ENCODE measurements at places on chromosomes 7 and 10.

DNA sequence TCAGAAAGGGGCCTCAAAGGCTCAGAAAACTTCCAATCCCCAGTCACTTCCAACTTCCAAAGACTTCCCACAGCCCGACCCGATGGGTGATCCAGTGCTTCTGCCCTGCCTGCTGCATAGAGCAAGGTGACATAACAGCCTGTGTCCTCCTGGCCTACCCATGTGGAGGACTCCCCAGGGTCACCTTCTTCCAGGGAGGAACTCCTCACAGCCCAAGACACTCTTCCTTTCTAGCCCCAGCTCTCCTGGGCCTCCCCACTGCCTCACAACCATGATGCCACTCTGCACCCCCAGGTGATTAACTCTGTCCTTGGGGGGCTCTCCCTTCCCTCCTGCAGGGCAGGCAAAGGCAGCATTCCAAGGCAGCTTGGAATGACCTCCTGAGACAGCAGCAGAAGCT lies 158.4 kb upstream of the PDE1C start:
- DNase-seq = no peak

DNA sequence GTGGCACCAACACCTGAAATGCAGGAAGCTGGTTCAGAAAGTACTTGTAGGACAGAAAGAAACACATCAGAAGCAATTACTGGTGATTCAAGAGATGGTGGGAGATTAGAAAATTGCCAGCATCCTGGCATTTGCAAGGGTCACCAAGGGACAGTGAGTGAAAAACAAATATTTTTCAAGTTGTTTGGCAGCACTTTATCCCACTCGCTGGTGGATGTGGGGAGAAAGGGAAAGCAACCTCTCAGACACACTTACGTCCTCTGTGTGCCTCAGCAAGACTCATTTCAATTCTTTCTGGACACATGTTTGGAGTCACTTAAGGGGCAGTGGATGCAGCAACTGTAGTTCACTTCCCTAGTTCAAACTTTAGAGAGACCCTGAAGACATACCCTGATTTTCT lies 440.4 kb upstream of the GHITM start:
- no peak for DNase-seq

DNA sequence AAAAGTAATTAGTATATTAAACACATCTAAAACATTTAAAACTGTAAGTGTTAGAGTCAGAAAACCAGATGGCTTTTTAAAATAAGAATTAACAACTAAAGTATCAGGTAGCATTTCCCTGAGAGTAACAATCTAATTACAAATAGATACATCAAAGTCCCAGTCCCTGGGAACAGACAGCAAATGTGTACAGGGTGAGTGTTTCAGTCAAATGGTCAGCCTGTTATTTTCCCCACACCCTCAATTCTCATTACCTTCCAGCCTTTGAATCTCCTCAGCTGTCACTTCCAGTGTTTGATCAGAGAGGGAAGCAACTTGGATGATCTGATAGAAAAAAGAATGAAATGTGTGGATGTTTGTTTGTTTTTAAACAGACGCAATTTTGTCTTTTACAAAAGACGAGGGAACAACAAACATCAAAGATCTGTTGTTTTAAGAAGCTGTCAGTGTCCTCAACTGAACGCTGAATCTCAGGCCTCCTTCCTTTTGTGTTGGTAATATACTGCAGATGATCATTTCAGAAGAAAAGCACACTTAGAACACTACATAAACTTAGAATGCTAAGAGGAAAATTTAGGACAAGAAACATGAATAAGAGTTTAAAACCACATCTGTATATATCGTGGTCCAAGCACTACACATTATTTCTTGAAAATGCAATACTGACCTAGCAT lies 29.8 kb downstream of the CEP41 start:
- DNase-seq = no peak

- DNase-seq = no peak
Measured at GRCh38 chr7:128737867-128738385, 1.2 kb upstream of the CALU start.

GRCh38 chr10:17673471-17674061 lies 29.6 kb downstream of the STAM start:
- DNase-seq = peak; percentile 78

DNA sequence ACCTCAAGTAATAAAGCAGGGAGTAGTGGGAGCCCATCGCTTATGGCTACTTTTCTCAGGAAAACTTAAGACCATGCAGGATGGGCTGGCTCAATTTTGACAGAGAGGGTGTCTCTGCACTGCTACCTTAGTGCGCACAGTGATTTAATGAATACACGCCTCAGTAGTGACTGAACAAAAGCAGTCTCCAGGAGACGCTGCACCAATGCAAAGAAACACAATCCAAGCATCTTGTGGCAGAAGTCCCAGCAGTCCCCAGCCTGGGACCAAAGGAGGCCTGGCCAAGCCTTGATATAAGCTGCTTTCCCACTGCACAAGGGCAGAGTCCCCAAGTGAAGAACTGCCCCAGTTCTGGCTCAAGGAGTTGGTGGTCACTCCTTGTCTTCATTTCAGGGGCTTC lies 368.9 kb downstream of the KCNMA1 start:
- no peak for DNase-seq

GRCh38 chr7:109967406-109967805 lies 1123.5 kb upstream of the LRRN3 start:
- DNase-seq = no peak

GRCh38 chr7:103664577-103664976 lies 218.6 kb upstream of the SLC26A5 start:
- DNase-seq = no peak

DNA sequence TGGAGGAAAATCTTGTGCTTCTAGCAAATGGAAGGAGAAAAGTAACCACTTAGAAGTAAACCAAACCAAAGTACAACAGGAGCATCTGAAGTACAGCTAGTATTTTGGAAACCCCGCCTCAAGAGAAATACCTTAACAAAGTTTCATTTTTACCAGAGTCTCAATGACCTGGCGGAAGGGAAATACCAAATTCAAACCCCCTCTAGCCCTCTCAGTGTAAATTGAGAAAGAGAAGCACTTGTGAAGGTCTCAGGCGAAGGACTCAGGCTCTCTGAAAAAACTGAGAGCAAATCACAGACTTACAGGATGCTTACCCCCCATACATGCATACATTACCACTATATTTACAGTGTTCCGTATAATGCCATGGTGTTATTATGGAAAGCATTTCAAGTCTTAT lies 70.1 kb downstream of the ZPBP start:
- DNase-seq = no peak

DNA sequence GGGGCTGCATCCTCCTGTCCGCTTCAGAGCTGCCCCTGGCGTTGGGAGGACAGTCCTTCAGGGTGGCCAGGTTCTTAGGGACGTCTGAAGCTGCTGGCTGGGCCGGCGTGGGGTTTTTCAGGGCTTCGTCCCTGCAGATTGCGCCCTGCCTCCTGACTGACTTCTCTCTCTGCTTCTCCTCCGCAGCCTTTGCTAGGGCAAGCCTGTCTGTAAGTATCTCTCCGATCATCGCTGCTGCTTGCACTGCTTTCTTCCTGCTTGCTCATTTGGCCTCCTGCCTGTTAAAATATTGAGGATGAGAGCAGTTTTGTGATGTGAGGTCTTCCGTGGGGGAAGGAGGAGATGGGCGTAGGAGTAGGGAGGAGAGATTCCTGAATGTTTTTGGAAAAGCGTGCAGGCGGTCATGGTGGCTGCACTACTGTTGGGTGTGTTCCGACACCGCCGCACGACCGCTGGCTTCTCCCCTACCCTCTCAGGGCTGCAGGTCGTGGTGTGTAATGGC lies 25.3 kb downstream of the PFKFB3 start:
- DNase-seq = no peak

DNA sequence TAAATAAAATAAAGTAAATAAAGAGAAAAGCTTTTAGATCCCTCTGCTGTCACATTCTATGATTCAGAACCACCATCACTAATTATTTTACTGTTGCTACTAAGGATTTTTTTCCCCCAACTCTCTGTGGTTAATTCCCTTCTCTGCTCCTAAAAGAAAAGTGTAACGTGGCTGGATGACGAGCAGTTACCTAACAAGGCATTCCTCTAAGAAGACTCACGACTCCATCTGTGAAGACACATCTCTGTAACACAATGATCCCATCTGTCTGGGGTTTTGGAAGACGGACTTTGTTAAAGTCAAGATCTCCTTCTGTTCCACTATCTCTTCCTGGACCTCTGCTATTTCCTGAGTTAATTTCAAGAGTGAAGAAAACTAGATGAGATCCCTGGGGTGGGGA lies 179.9 kb downstream of the SFMBT2 start:
- DNase-seq = no peak

DNA sequence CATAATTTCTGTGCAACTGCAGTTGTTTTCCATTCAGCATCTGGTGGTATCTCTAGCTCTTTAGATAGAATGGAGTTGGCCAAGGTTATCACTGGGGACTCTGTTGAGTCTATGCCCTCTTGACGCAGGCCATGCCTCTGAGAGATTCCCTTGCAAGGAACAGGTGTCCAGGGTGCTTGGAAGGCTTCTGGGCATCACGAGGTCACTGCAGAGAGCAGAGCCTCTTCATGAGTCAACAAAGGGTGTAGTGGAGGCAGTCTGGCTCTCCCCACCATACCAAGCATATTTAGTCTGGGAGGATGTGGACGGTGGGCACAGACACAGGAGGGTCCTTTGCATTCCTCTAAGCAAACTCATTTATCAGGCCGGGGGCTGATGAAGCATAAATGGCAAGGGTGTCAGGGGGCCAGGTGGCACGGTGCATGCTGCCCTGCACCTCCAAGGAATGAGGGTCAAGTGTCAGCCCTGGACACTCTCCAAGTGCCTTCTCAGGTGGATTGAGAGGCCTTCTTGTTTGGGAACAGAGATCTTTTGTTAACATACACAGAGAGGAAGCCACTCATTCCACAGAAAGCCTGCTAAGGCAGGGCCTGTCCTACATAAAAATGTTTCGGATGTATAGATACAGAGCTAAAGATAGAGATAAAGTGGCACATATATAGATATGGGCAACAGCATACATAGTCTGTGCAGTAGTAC lies 328.6 kb downstream of the INHBA start:
- DNase-seq = no peak

- no peak for DNase-seq
Measured at GRCh38 chr10:107442035-107442505, 277.6 kb upstream of the SORCS1 start.

DNA sequence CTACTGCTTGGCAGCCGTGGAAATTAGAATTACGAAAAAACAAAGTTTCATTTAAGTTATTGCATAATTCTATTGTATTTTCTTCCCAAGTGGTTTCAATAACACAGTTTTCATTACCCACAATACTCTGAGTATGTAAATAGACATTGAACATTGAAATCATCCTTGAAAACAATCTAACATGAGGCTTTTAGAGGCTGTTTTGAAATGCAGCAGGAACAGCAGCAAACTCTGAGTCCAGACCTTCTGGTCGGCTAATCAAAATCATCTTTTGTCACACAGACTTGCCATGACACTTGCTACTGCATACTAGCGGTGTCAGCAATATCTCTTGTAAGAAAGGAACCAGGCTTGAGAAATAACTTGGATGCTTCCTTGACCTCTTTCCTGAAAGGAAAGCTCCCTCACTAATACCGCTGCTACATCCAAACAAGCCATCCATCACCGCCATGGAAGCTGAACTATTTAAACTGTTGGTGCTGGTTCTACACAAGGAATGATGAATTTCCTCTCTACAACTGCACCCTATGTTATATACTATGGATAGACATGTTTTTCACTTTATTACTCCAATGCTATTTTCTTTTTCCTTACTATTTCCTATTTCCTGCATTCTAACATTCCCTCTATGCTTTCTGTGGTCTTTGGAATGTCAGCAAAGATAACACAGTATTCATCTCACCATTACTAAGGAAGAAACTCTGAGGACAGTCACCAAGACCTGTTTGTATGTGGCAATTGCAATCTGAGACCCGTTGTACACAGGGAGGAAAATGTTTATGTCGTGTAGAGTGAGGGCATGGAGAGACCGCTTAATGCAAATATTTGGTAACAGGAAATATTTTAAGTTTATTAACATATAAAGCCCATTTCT lies 130.8 kb downstream of the ITGA8 start:
- DNase-seq = no peak

DNA sequence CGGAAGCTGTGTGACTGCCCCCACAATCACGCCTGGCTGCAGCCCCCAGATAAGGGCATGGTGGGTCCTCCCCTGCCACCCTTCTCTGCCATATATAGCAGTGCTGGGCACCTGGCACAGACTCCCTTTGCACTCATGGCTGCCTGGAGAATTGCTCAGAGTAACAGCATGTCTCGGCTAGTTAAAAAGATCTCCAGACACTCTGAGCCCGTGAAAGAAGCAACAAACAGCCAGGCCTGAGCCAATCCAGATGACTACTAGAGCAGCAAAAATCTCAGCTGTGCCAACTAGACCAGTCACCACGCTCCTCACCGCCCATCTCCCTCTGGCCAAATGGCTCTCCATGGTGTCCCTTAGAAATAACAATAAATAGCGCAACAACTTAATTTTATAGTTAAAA lies 71.3 kb downstream of the PARD3 start:
- DNase-seq = no peak

GRCh38 chr10:112025228-112025627 lies 158.3 kb downstream of the GPAM start:
- DNase-seq = no peak

GRCh38 chr7:104150470-104150869 lies 57.3 kb downstream of the ORC5 start:
- no peak for DNase-seq

DNA sequence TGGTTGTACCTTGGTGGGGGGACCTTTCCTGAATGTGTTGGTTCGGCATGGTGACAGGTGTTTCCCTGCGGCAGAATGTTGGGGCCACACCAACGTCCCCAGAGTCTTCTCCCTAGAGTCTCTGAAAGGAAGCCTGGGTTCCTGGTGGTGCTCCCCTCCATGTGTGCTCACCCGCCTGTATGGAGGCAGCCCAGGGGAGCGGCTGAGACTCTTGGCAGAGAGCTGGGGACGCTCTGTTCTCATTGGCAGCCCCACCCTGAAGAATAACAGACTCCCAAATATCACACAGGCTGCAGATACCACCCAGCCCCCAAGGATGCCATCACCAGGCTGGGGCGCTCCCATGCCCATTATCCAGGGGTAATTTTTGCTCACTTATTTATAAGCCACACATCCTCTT lies 34.8 kb downstream of the CHST12 start:
- DNase-seq = no peak

- no peak for DNase-seq
Measured at GRCh38 chr10:4252701-4253100, 467.7 kb upstream of the KLF6 start.

- no peak for DNase-seq
Measured at GRCh38 chr7:113799896-113800295, 118.9 kb downstream of the PPP1R3A start.

DNA sequence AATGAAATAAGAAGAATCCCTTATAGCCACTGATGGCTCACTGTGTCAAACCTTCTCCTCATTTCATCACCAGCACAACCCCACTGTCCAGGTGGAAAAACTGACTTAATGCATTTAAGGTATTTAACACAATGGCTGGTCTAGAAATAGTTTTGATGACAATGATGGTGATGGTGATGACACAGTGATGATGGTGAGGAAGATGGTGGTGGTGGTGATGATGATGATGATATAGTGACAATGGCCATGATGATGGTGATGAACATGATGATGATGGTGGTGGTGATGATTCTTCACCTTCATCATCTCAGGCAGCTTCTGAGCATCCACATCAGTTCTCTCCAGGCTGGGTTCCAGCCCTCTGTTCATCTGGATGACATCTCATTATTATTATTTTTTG lies 186.6 kb downstream of the TCERG1L start:
- no peak for DNase-seq
